ENCODE measurements at places on chromosomes 16 and 17. TPM values are rescaled to one million over a fixed set of nuclear protein-coding genes. Genes with fewer than 3 reads are reported as not detected.

The KRTAP17-1 gene
- not detected for total RNA-seq

GRCh38 chr17:40024901-40025300 is 9.7 kb downstream of the CSF3 start:
- DNase-seq = no peak

DNA sequence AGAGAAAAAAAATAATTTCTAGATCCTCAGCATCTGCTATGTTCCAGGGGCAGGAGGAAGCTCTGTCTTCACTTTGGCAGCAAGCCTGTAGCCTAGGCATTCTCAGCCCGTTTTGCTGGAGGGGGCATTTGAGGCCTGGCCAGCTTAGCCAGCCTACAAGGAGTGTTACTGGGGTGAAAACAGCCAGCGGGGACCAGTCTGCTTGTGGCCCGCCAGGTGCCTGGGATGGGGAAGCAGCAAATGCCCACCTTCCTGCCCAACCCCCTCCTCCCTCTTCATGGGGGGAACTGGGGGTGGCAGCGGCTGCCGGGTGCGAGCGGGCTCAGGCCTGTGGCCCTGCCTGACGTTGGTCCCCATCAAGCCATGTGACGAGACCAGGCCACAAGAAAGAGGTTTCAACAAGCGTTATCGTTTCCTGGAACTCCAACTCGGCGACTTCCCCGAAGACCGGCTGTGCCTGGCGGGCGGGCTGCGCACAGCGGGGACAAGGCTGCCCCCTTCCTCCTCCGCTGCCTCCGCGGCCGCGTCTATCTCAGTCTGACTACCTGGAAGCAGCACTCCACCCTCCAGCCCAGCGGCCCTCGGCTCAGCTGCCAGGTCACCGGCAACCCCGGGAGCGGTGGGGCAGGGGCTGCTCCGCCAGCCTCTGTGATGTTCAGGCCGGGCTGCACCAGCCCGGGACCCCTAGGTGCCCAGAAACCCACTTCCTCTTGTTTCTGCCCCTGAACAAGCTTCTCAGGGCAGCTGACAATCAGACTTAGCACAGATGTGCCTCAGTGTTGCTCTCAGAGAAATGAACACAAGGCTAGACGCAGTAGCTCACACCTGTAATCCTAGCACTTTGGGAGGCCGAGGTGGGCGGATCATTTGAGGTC is 22.9 kb downstream of the SOCS1 start:
- no peak for DNase-seq

GRCh38 chr17:62796291-62796690 is 11.8 kb downstream of the MARCHF10 start:
- DNase-seq = no peak

- DNase-seq = no peak
Observed at GRCh38 chr17:78991906-78992532, 12.3 kb upstream of the LGALS3BP start.

The KRT9 gene
- not detected for total RNA-seq

GRCh38 chr16:912322-912683 is 58.5 kb downstream of the LMF1 start:
- DNase-seq = no peak

All from fibroblast of villous mesenchyme (primary cell).